ENCODE measurements at places on chromosomes 3 and 15.

GRCh38 chr3:127888564-127889107, 26.4 kb upstream of the KBTBD12 start:
- no peak for DNase-seq

- DNase-seq: no peak
Measured at GRCh38 chr3:11382146-11382745, 110.0 kb downstream of the ATG7 start.

GRCh38 chr15:28935316-28935715, 49.5 kb downstream of the APBA2 start:
- DNase-seq: peak; percentile 88

DNA sequence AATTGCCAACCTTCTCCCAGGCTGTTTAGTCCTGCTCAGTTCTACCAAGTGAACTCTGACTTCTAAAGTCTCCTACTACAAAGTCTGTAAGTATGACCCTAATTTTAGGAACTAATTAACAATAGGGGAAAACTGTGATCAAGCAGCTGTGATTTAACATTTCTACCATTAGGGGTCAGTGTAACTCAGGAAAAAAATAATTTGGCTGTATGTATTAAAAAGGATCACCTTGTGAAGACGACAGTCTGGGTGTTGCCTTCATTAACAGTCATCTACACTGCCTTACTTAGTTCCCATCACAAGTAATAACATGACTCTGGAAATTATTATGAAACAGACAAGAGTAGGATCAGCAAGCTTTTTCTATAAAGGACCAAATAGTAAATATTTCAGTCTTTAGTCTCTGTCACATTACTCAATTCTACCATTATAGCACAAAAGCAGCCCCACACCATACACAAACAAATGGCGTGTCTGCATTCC, 4.2 kb upstream of the NPHP3 start:
- peak; percentile 46 for DNase-seq

- DNase-seq: no peak
Measured at GRCh38 chr15:80459380-80459779, 55.2 kb downstream of the ARNT2 start.

- peak; percentile 92 for DNase-seq
Measured at GRCh38 chr3:48739955-48740823, 23.2 kb upstream of the IP6K2 start.

GRCh38 chr3:49883998-49884397, 14.3 kb upstream of the CAMKV start:
- DNase-seq: no peak

DNA sequence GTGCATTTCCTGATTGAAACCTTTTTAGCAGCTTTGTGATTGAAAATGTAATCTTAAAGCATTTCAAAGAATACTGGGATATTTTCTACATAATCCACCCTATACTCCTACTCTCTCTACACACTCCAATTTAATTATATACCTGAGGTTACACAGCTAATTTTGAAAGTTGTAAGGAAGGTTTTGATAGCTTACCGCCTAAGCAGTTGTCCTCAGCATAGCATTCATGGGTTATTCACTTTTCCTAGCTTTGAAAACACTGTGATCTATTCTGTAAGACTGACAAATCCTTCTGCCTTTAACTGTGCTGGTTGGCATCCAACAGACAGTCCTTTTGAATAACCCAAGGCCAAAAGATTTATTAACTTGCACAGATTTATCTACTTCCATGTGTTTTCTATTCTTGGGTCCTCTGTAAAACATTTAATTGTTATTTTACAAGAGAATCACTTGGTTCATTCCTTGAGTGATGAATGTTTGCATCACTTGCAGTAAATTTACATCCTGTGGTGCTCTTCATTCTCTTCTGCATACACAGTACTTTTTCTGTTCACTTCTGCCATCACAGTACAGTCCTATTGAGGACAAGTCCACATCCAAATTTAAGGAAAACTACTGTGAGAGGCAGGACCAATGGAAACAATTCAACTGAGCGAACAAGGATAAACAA, 44.8 kb downstream of the SERPINI1 start:
- DNase-seq: no peak

DNA sequence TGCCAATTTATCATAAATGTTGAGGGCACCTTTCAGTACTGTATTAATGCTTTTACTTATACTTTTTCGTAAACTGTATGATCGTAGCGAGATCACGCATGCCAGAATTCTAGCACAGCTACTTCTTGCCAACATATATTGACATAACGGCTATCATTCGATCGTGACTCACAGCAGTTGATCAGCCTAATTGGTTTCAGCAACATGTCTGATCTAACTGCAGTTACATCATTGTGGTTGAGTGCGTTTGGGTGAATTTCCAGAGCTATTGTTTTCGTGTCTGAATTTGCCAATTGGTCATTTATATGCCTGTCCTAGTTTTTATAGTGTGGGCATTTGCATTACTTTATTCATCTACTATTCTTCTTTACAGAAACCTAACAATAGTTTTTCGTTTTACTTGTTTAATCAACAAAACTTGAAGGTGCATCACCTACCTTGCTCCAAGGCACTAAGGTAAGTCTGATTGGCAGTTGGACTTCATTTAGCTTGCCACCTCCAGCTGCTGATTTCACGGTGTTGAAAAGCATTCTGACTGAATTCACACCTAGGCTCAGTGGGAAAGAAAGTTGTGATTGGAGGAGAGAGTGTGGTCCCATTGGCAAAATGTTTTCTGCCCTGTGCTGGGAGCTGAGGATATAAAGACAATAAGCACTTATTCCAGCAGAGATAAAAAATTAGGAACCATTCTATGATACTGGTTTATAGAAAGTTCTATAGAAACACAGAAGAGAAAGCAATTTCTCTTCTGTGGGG, 120.9 kb upstream of the RGMA start:
- DNase-seq: no peak

DNA sequence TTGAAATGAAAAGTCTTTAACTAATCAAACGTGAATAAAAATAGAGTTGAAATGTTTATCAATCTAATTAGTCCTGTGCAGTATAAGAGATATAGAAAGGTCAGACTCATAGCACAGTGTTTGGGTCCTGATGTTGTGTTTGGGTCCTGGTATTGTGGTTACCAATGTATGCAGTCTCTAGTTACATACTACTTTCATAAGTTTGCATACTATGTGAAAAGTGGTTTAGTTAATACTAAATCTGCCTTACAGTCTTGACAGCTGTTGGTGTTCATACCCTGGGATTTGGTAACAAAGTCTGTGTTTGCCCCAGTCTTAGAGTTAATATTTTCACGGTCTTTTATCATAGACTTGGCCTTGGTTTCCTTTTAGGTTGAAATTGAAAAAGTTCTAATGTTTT, 41.7 kb downstream of the KIF15 start:
- no peak for DNase-seq

DNA sequence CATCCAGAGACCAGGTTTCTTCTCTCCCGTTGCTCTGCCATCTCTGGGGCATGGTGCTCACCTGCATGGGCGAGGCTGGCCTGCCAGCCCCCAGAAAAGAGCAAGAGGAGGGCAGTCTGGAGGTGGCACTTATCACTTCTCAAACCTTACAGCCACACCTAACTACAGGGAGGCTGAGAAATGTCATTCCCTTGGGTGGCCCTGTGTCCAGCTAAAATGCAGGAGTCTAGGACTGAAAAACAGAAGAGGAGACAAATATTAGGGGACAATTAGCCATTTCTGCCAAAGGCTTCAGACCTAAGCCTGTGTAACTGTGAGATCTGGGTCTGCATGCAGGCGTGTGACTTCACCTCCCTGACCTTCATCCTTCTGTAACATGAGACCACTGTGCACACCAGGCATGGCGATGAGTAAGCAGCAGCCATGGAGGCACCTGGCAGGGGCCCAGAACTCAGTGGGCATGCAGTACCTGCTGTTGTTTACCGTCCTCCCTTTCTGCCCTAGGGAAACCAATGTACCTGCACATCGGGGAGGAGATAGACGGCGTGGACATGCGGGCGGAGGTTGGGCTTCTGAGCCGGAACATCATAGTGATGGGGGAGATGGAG, 83.4 kb downstream of the MESD start:
- DNase-seq: no peak

- DNase-seq: no peak
Measured at GRCh38 chr15:87977907-87978306, 278.6 kb downstream of the NTRK3 start.

GRCh38 chr3:46682974-46683373, 10.5 kb downstream of the ALS2CL start:
- DNase-seq: no peak

- DNase-seq: no peak
Measured at GRCh38 chr15:42083605-42083908, 10.8 kb downstream of the PLA2G4D start.

- no peak for DNase-seq
Measured at GRCh38 chr3:185537369-185537970, 14.9 kb downstream of the LIPH start.

DNA sequence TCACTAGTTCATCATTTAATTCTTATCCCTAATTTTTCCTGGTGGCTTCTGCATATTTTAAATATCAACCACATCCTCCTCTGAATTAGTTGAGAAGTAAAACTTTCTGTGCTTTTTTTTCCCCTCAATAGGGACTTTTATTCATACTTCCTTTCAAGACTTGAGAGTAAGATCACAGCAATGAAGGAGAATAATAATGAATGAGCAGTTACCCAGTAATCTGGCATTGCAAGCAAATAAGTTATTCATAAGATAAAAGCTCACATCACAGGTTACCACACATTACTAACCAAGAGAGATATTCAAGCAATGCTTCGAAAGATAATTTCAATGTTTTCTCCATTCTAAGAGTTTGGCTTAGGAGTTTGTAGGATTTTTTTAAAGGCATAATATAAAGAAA, 50.3 kb downstream of the BTLA start:
- no peak for DNase-seq

DNA sequence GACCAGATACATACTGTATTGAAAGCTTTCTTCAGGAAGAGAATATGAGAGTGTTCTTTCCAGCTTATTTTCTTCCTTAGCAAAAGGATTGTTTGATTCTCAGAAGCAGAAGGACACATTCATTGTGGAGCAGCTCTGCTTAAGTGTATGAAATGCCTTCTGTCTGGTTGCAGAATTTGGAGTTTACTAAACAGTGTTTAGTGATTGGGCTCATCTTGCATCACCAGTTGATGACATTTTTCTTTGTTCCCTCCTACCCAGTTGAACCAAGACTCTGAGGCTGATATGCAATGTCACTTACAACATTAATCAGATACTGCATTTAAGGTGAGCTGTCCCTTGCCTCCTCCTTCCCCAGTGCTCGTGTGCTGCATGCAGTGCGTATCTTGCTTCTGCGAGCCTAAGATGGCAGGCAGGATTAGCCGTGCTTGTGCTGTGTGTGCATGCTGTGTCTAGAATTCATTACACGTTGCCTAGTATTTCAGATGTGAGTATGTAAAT, 18.4 kb downstream of the ZBTB38 start:
- no peak for DNase-seq

- no peak for DNase-seq
Measured at GRCh38 chr3:30091686-30092085, 514.7 kb upstream of the TGFBR2 start.

DNA sequence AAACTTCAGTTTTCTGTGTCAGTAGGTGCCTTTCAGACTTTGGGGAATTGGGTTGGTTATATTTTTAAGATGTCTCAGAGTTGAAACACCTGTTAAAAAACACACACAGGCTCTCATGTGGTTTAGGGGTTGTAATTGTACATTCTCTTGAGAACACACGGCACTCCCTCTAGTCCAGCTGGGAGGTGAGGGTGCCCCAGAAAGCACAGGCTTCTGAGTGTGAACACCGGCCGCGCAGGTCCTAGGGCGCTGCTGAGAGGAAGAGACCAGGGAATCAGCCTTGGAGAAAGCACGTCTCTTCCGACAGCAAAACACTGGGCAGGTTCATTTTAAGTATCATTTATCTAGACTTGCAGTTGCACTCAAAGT, 68.0 kb upstream of the RPL35A start:
- DNase-seq: no peak

DNA sequence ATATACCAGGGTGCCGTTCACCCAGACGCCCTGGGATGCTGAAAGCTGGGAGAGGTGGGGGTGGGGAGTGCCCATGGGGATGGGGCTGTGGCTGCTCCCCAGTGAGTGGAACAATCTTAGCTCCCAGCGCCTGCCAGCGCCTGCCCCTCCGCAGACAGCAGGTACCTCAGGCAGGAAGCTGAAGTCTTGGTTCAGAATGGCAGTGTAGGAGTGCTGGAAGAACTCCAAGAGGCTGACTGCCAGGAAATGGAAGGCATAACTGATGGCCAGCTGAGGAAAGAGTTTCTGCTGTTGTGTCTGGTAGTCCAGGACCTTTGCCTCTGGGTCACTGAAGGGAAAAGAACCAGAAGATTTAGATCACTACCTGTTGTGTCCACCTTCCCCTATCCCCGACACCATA, 8.4 kb downstream of the ACOX2 start:
- DNase-seq: peak; percentile 44

GRCh38 chr3:47407237-47407636, 26.4 kb downstream of the PTPN23 start:
- no peak for DNase-seq

GRCh38 chr3:189809583-189809982, 178.4 kb downstream of the TP63 start:
- DNase-seq: no peak

GRCh38 chr3:111548092-111548491, 6.1 kb downstream of the CD96 start:
- DNase-seq: no peak

DNA sequence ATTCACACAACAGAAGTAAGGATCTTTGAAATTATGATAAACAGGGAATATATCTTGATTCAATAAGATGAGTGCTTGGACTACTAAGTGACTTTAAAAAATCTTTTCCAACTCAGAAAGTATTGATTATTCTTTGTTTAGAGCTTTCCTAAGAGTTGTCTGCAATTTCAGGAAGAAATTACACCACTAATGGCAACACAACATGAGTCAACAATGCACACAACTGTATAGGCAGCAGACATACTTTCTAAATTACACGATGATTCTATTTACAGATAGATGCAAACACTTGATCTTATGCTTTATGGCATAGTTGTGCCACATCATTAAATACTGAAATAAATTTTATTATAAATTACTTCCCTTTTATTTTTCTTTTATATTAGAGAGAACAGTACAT, 4.4 kb downstream of the NAA50 start:
- DNase-seq: no peak

GRCh38 chr15:47961401-47962090, 159.2 kb upstream of the SLC24A5 start:
- no peak for DNase-seq

GRCh38 chr15:41990691-41991090, 18.3 kb upstream of the EHD4 start:
- no peak for DNase-seq

GRCh38 chr15:48373821-48374451, 42.7 kb downstream of the DUT start:
- no peak for DNase-seq

GRCh38 chr15:97156739-97157265, 803.7 kb upstream of the ARRDC4 start:
- no peak for DNase-seq

DNA sequence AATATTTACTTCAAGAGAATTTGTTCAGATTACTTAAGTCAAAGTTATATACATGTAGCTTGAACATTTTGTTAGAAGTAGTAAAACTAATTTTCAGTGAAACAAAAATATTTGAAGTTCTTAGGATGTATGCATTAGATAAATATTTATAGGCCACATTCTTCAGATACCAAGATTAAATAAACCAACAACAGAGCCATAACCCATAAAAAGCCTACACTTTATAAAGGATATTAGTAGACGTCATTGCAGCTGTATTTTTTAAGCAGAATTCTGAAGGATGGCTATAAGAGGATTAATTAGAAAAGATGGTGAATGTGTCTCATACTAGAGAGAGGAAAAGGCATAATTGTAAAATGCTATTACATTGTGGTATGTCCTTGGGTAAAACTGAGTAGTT, 449.7 kb upstream of the ALCAM start:
- no peak for DNase-seq

GRCh38 chr3:32856901-32857507, 39.2 kb downstream of the TRIM71 start:
- no peak for DNase-seq

Data from H7 (cell line).